ENCODE measurements at places on chromosomes 2 and 18. TPM values are rescaled to one million over a fixed set of nuclear protein-coding genes. Genes with fewer than 3 reads are reported as not detected.

GRCh38 chr2:147288131-147288530 is 556.7 kb upstream of the ACVR2A start:
- no peak overlapping the region for H3K4me3 ChIP-seq
- no peak overlapping the region for H3K27ac ChIP-seq
- no peak for DNase-seq
- no peaks in the 10 kb centered on the region for H3K27me3 ChIP-seq

- no peaks in the 10 kb centered on the region for H3K36me3 ChIP-seq
- H3K4me3 ChIP-seq: no peak overlapping the region
- no peak for DNase-seq
- no peak overlapping the region for H3K27ac ChIP-seq
Observed at GRCh38 chr2:174442546-174443510, 44.0 kb downstream of the GPR155 start.

Gene SCG2
- polyA plus RNA-seq: 37.1 TPM

DNA sequence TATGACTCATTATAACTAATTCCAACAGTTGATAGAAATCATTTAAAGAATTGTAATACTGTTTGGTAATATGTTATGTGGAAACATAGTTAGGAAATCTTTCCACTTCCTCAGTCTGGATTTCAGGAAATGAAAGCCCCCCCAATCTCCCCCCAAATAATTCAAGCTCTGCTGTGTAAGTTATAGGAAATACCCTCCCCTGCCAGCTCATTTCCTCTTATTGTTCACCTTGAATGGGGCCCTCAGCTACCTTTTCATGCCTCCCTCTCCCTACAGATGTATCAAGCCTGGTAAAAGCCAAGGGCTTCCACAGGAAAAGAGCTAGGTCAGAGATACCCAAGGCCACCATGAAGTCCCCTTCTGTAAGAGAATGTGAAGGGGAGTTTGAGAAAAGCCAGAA is 155.5 kb downstream of the CNTNAP5 start:
- no peaks in the 10 kb centered on the region for H3K36me3 ChIP-seq
- no peak overlapping the region for H3K27ac ChIP-seq
- no peak for DNase-seq
- no peaks in the 10 kb centered on the region for H3K4me1 ChIP-seq

DNA sequence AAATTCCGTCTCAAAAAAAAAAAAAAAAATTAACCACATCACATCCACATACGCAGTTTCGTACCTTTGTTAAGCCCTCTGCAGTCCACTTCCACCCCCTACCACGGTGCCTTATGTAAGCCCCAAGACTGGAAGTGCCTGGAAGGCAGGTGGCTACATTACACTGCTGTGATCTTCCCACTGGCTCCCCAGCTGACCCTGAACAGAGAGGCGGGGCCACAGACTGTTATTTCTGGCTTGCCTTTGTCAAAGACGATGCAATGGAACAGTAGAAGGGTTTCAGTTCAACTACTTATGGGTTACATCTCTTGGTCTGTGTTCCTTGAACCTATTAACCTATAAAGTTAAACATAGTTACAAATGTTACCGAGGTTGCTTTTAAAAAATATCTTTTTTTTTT is 15.7 kb upstream of the COX7A2L start:
- no peaks in the 10 kb centered on the region for H3K27me3 ChIP-seq
- no peaks in the 10 kb centered on the region for H3K36me3 ChIP-seq
- no peak overlapping the region for H3K27ac ChIP-seq

- H3K4me3 ChIP-seq: no peak overlapping the region
- H3K27me3 ChIP-seq: no peaks in the 10 kb centered on the region
- H3K4me1 ChIP-seq: peaks cover 8% of the 10 kb centered on the region
- H3K36me3 ChIP-seq: no peaks in the 10 kb centered on the region
Observed at GRCh38 chr2:27795868-27796277, 24.4 kb downstream of the MRPL33 start.

Gene BOLL
- not detected for polyA plus RNA-seq

GRCh38 chr2:240461471-240462072 is 26.1 kb downstream of the GPC1 start:
- H3K4me1 ChIP-seq: peaks cover 4% of the 10 kb centered on the region
- H3K27ac ChIP-seq: no peak overlapping the region
- peaks cover 29% of the 10 kb centered on the region for H3K36me3 ChIP-seq

Gene ZRANB3
- 1.0 TPM for polyA plus RNA-seq

GRCh38 chr18:49169037-49169521 is 218.3 kb upstream of the SMAD7 start:
- H3K36me3 ChIP-seq: no peaks in the 10 kb centered on the region
- DNase-seq: no peak
- no peak overlapping the region for H3K4me3 ChIP-seq
- no peaks in the 10 kb centered on the region for H3K27me3 ChIP-seq
- H3K27ac ChIP-seq: no peak overlapping the region

Gene GAL3ST2
- not detected for polyA plus RNA-seq

GRCh38 chr2:238582159-238582558 is 155.4 kb downstream of the ASB1 start:
- H3K27me3 ChIP-seq: no peaks in the 10 kb centered on the region
- no peaks in the 10 kb centered on the region for H3K36me3 ChIP-seq
- no peak for DNase-seq

GRCh38 chr18:47932603-47933002 is 2.1 kb upstream of the SMAD2 start:
- DNase-seq: no peak
- no peaks in the 10 kb centered on the region for H3K36me3 ChIP-seq
- peaks cover 12% of the 10 kb centered on the region for H3K4me1 ChIP-seq
- H3K4me3 ChIP-seq: no peak overlapping the region
- no peak overlapping the region for H3K27ac ChIP-seq

Gene FEV
- 3.5 TPM for polyA plus RNA-seq

DNA sequence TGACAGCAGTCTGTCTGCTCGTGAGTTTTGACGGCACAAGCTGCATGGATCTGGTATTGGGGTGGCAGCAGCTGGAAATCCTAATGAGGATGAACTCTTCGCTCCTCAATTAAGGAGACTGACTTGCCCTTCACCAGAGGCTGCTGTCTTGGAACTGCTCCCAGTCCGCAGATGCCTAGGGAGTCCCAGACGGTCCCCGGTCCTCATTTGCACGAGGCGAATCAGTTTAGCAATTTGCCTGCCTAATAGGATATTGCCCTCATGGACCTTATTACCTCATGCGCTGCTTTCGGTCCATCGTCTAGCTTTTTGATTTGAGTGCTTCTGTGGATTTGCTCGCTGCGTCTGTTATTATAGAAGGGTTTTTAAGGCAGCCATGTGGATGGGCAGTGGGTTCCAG is 40.6 kb downstream of the ASAP2 start:
- DNase-seq: no peak
- no peaks in the 10 kb centered on the region for H3K36me3 ChIP-seq
- H3K4me1 ChIP-seq: peaks cover 5% of the 10 kb centered on the region
- H3K4me3 ChIP-seq: no peak overlapping the region
- no peak overlapping the region for H3K27ac ChIP-seq

Gene SPR
- 66.6 TPM for polyA plus RNA-seq

DNA sequence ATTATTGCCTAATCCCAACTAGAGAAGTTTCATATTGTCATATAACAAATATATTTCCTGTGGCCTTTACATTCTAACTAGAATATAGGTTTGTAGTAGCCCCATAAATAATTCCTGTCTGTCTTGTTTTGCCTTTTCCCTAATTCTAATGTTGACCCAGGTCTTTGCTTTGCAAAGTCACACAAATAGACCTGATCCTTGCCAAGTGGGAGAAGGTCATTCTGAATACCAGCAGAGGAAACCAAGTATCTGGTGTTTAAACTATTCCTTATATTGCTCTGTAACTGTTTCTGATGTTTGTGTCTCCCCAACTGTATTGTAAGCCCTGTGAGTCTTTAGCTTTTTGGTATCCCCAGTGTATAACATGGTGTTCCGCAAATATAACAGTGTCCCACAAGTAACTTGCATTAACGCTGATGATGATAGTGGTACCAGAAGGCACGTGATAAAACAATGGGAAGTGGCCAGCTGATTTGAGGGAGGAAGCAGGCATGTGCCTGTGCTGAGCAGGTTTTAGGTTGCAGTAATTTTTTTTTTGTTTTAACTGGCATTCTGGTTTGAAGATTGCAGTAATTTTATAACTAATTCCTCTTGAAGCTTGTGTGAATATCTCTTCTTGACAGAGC is 11.1 kb downstream of the HADHB start:
- H3K27ac ChIP-seq: no peak overlapping the region
- DNase-seq: no peak
- no peak overlapping the region for H3K4me3 ChIP-seq
- H3K27me3 ChIP-seq: no peaks in the 10 kb centered on the region

Gene CYP26B1
- polyA plus RNA-seq: 1.2 TPM

- H3K4me1 ChIP-seq: no peaks in the 10 kb centered on the region
- no peak overlapping the region for H3K27ac ChIP-seq
- no peaks in the 10 kb centered on the region for H3K36me3 ChIP-seq
- no peak overlapping the region for H3K4me3 ChIP-seq
- H3K27me3 ChIP-seq: no peaks in the 10 kb centered on the region
Observed at GRCh38 chr18:25360301-25360899, 8.4 kb upstream of the ZNF521 start.

DNA sequence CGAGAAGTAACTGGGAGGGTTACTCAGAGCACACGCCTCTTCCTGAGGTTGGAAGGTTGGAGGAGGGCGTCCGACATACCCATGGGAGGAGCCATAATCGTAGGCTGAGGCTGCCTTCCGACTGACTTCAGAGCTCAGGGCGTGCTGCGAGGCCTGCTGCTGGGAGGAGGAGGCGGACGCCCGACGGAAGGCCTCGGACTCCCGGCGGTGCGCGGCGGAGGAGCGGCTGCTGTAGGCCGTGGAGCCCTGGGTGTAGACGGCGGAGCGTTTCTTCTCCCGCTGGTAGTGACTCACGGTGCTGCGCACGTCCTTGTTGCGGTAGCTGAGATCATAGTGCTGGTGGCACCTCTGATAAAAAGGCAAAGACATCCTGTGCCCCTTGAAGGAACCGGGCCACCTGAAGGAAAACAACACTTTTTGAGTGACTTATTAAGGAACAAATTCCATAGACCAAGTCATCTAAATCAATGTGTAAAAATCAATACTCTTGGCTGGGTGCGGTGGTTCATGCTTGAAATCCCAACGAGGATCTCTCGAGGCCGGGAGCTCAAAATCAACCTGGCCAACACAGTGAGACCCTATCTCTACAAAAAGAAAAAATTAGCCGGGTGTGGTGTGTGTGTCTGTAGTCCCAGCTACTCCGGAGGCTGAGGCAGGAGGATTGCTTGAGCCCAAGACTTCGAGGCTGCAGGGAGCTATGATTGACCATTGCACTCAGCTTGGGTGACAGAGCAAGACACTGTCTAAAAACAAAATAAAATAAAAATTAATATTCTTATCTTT is 4.7 kb downstream of the MYOM1 start:
- H3K36me3 ChIP-seq: no peaks in the 10 kb centered on the region
- H3K4me3 ChIP-seq: no peak overlapping the region
- peaks cover 11% of the 10 kb centered on the region for H3K4me1 ChIP-seq
- DNase-seq: no peak
- H3K27ac ChIP-seq: no peak overlapping the region

- H3K4me3 ChIP-seq: no peak overlapping the region
- DNase-seq: no peak
- no peaks in the 10 kb centered on the region for H3K27me3 ChIP-seq
- no peaks in the 10 kb centered on the region for H3K36me3 ChIP-seq
- no peak overlapping the region for H3K27ac ChIP-seq
- H3K4me1 ChIP-seq: no peaks in the 10 kb centered on the region
Observed at GRCh38 chr18:24370120-24370519, 27.5 kb downstream of the OSBPL1A start.

- H3K4me3 ChIP-seq: no peak overlapping the region
- H3K36me3 ChIP-seq: no peaks in the 10 kb centered on the region
- no peak for DNase-seq
- no peaks in the 10 kb centered on the region for H3K4me1 ChIP-seq
- H3K27me3 ChIP-seq: no peaks in the 10 kb centered on the region
Observed at GRCh38 chr2:115277366-115277765, 834.9 kb downstream of the DPP10 start.
